ENCODE measurements at places on chromosomes 12 and 14.

DNA sequence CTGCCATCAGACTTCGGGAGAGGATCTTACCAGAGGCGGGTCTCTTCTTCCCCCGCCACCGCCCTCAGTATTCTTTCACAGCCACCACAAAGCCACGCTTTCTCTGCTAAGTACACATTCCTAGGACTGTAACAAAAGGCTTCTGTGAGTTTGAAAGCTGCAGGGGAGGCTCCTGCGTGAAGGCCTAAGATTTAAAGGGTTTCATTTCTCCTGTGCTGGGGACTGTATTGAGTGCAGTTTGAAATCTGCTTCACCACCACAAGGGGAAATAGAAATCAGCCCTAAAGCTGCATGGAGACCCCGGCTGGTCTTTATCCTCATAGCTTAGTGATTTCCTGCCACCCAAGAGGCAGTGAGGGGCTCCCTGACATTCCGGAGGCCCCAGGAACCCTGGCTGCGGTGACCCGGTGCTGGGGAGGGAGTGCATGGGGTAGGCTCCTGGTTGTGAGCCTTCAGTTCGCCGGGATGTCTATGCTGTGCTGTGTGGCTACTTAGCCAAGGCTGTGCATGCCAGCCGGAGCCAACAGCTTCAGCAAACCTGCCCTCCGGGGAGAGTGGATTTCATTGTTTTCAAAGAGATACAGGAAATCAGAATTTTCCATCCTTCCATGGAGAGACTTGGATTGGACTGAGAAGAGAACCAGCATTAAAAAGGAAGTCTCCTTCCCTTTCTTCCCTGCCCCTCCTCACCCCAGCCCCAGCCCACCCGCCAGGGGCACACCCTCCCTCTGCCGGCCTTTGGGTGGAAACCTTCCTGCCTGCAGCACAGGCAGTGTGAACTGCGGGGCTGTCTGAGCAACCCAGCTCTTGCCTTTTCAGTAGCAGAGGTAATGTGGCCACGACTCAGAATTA is 163.3 kb downstream of the ETV6 start:
- DNase-seq: peak; percentile 68

DNA sequence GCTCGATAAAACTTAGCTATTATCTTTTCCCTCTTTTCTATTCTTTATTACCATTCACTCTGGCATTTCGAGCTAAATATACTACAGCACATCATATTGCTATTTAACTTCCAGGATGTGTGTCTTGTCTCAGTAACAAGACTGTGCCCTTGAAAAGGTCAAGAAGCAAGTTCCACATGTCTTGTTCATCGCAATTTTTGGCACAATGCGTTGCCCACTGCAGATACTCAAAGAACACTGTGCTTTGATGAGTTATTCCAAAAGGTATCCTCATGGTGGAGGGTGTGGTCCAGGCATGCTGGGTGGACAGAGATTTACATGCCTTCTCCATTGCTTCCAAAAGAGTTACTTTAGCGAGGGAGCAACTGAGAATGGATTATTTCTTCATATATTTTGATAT is 6.6 kb downstream of the E2F7 start:
- no peak for DNase-seq

DNA sequence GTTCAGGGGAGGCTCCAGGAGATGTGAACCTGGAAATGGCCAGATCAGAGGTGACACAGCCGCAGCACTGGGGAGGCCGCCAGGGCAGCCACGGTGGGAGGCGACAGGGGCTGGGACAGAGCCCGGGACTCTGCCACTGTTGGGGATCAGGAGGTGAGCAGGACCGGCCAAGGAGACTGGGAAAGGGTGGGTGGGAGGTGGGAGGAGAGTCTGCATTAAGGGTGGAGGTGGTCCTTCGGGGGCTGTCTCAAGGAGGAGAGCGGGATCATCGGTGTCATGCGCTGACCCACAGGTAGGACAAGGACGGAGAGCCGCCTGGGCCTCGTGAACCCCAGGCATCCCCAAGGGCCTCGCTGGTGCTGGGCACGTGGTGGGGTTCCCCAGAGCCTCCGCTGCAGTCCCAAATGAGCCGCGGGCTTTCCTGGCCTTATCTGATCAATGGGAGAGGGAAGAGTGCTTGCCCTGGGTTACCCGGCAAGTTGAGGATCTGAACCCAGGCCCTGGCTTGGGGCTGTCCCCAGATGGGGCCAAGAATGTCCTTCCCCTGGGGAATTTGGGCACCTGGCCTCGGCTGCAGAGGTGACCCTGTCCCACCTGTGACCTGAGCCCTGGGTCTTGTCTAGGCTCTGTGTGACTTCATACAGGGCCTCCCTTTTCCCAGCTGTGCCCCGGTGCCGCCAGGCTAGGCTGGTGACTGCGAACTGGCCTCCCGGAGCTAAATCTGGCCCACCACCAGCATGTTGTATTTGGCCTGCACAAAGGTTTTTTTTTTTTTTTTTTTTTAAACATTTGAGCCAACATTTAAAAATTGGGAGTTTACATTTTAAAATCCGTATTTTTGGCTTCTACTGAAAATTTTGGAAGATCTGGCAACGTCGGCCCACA is 13.2 kb downstream of the BEGAIN start:
- DNase-seq: no peak

- peak; percentile 78 for DNase-seq
Observed at GRCh38 chr14:102479777-102480176, 29.8 kb downstream of the ANKRD9 start.

GRCh38 chr12:11621797-11622423 is 27.6 kb upstream of the ETV6 start:
- DNase-seq: peak; percentile 12

- peak; percentile 68 for DNase-seq
Observed at GRCh38 chr12:10331642-10332239, 24.1 kb downstream of the KLRD1 start.

DNA sequence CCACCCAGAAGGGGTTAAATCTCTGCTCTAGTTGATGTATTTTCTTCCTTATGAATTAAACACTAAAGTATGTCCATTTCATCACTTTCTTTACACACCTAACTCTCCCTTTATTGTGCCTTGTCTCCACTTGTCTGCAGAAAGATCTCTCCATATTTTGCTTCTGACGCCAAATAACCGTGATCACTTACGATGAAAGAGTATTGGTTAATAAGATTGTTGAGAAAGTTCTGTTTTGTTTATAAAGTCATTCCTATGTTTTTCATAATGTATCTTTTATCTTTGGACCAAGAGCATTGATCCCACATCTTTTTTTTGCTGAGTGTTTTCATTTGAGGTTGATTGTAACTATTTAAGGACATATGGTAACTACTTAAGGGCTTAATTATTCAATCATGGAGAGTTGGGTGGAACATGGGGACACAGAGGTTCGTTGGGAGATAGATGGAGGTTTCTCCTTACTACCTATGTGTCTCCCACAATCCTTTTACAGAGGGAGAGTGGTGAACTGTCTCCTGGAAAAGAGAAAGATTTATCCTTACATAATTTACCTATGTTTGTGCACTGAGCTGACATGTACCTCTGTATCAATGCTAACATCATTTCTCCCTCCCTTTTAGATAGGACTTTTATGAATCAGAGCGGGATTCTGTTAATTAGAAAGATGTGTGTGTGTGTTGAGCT is 120.7 kb upstream of the SLC38A2 start:
- no peak for DNase-seq

DNA sequence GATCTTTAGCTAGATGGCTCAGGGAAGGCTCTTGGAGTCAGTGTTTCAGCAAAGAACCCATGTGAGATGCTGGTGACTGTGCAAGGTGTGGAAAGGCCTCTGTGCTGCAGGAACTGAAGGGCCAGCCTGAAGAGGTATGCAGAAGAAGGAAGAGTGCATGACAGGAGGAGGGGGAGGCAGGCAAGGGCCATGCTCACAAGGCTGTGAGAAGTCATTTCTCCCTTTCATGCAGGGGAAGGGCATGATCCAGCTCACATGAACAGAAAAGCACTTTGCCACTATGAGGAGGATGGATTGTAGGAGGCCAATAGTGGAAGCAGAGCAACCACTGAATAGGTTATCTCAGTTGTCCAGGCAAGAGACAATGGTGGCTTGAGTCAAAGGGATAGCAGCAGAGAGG is 83.7 kb downstream of the SSPN start:
- no peak for DNase-seq
